ENCODE measurements at places on chromosomes 3 and 15.

DNA sequence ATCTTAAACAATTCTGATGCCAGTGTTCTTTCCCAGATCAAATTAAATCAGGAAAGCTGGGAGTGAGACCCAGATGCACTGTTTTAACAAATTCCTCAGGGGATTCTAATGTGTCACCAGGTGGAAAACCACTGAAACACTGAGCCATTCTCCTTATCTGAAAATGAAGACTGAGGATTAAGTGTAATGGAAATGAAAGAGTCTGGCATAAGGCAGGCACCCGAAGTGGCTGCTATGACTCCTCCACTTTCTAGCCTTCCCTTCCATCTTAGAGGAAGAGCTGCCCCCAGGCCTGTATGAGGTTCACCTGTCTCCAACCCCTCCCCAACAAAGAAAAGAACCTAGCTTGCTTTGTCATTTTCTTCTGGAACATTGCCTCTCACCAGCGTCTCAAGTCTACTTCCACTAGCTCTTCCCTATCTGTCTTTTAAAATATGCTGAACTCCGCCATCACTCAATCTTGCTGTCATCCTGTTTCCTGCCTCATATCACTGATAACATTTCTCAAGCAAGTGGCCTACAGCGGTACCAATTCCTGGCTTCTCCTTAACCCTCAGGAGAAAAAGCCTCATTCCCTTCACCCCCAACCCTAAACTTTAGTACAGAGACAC lies 13.7 kb upstream of the ABHD2 start:
- DNase-seq: no peak

DNA sequence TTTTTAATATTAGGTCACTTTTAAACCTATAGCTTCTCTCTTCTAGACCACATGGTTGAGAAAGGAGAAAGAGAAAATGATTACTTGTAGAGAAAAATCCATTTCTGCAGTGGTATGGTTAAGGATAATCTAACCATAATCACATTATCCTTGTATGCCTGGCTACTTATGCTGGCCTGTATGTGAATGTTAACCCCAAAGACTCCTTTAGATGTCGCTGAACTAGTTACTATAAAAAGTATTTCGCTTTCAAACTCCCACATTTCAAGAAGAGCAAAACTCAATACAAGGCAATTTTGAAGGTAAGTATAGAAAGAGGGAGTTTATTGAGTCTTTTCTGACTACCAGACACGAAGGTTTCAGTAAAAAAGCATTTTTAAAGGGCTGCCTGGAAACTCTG lies 2.2 kb downstream of the KCTD6 start:
- no peak for DNase-seq

GRCh38 chr3:52787246-52787645 lies 7.3 kb upstream of the ITIH3 start:
- no peak for DNase-seq

GRCh38 chr3:119891944-119892721 lies 110.2 kb downstream of the NR1I2 start:
- peak; percentile 2 for DNase-seq

DNA sequence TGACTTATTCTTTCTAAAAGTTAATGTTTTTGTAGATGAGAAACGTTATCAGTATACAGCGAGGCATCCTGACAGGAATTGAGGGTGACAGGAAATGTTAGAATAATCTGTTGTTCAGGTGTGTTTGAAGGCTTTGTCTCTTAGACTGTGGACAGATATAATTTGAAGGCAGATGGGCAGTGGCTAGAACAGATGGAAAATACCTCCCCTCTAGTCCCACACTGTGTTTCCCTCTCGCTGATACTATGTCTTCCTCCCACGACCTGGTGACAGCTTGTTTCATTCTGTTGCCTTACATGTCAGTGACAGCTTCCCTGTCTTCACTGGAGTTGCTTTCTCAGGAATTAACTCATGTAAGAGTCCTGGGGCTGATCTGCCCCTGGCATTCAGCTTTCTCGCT lies 125.3 kb downstream of the MYRIP start:
- no peak for DNase-seq

DNA sequence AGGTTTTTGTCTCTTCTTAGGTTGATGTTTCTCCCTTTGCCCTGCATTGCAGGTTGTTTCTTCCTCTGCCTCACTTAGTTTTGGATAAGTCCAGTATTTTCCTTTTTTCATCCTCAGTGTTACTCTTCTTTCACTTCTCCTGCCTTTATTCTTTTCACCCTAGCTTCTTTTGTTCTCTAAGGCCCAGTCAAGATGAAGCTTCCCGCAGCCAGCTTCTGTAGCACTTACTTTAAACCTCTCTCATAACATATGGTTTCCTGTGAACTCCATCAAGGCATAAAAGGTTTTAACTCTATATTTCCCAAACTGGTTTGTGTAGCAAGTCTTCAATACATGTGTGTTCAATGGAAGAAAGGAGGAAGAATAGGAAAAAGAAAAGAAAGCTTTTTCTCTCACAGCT lies 54.1 kb downstream of the TP63 start:
- no peak for DNase-seq

DNA sequence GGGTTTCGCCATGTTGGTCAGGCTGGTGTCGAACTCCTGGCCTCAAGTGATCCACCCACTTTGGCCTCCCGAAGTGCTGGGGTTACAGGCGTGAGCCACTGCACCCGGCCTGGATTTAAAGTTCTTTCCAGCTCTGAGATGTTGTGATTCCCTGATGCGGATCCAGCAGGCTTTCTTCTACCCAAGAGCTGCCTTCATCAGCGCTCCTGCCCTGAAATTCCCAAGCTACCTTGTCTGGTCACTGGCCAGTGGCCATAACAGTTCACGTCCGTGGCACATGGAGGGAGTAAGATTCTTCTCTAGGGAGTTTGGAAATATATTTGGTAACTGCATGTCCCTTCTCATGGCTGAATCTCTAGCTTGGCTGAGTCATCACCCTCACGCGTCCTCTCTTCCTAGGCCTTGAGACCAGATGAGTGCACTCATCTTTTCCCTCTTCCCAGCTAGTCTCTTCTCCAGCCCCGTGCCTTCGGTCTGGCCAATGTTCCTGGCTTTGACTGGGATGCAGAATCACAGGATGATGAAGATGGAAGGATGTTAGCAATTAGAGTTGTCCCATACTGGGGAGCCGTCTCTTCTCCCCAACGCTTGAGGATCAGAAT lies 29.8 kb upstream of the APOD start:
- no peak for DNase-seq

GRCh38 chr3:190594171-190594570 lies 80.3 kb downstream of the IL1RAP start:
- DNase-seq: no peak

GRCh38 chr3:7787871-7788828 lies 713.5 kb upstream of the LMCD1 start:
- no peak for DNase-seq

- DNase-seq: no peak
Measured at GRCh38 chr3:15513116-15513515, 8.4 kb downstream of the COLQ start.

DNA sequence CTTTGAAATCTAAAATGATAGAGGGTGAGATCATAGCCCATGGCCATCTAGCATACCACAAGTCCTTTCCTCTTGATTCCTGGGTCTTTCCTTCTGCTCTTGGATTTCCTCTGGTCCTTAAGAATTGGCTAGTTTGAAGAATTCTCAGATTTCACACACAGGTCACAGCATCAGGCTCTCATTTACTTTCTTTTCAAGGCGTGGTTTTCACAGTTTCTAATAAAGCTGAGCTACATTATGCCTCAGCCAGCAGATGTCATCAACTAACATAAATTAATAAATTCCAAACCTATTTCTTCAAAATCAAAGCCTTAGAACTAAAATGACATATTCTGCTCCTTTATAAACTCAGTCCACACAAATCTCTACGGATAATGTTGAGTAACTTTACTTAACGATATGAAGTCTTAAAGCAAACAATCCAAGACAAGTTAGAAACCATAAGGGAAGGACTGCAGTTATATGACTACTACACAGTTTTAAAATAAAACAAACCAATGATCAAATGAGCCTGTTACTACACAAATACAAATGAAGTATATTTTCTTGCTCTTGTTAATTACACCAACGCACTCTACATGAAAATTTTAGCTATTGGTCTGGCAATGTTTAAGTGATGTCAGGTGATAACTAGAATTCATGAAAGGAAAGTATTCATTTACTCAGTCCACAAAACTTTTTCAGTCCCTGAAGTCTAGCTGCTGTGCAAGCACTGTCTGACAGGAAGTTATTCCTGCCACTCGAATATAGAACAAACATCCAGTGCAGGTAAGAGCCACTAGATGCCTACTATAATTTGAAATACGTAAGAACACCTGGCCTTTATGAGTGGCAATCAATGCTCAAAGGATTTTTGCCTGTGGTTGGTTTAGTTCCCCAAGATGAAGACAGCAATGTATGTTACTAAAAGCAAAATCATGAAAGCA lies 9.2 kb downstream of the CCDC14 start:
- no peak for DNase-seq

- no peak for DNase-seq
Measured at GRCh38 chr15:64813075-64813474, 12.4 kb downstream of the PIF1 start.

DNA sequence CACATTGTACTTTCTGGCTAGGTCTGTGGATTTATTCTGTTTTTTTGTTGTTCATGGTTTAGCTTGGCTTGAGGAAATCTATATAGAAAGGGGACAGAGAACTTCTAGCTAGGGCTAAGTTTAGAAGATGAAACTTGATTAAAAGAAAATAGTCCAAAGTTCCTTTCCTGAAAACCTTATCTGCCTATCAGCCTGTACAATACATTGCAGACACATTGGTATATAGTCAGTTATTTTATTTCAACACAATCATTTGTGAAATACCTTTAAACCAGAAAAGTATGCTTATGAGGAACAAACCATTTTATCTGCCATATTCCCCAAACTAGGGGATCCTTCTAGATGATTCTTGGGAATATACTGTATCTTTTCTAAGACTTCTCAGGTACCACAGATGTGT lies 147.3 kb upstream of the CGNL1 start:
- DNase-seq: no peak

DNA sequence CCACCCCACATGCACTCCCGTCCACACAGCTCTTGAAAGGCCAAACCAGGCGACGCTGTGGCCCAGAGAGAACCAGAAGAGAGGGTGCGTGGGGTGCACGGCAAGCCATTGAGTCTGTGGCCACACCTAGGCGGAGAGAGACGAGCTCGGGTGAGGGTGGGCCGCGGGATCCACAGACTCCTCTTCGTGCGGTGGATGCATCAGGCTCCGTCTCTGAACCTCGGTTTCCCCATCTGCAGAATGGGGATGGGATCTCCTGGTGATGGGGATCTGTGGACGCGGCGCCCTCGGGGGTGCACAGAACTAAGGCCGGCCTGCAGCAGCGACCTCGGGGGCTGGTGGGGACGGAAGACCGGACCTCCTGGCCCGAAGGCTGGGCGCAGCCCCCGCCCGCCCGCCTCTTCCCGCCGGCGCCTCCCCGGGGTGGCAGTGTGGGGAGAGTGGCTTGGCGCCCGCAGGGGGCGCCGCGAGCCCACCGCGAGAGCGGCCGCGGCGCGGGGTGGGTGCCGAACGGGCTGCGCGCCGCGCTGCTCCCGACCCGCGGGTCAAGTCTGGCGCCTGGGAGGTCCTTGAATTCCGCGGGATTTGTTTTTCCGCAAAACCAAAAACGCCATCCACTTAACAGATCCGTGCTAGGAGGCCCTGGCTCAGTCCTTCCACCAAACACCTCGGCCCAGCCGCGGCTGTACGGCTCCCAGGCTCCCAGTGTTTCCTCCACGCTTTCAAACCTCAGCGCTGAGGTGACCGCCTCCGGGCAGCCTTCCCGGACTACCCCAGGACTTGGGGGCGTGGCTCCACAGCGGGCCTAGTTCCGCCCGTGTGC lies 13.2 kb upstream of the ADPGK start:
- DNase-seq: no peak

DNA sequence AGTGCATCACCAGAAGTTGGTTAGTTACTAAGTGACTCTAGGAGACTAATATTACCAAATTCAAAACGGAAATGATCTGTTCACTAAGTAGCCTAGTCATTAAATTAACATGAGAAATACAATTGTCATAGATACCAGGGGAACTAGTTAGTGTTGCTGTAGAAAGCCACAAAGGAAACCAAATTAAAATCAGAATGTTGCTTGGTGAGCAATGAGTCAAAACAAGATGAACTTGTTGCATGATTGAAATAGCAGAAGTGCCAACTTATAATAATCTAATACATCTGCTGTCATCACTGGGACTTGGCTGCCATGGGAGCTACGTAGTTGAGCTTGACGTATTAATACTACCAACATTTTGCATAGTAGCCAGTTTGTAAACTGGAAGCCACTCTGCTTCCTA lies 458.1 kb downstream of the DIPK2A start:
- no peak for DNase-seq

- DNase-seq: no peak
Measured at GRCh38 chr3:126872701-126873342, 110.1 kb upstream of the PLXNA1 start.

DNA sequence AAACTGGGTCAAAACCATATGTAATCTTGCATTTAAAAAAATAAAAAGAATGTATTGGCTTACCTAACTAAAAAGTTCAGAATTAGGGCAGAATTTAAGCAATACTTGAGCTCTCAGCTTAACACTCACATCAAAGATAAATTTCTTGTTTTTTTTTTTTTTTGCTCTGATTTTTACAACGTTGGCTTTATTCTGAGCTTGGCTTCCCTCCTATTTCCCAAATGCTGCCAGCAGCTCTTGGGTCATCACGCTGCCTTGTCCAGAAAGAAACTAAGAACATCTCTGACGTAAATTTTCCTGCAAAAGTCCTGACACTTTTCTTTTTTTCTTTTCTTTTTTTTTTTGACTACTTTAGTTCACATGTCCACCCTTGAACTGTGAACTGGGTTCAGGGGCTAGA lies 150.6 kb upstream of the TGFBR2 start:
- no peak for DNase-seq

DNA sequence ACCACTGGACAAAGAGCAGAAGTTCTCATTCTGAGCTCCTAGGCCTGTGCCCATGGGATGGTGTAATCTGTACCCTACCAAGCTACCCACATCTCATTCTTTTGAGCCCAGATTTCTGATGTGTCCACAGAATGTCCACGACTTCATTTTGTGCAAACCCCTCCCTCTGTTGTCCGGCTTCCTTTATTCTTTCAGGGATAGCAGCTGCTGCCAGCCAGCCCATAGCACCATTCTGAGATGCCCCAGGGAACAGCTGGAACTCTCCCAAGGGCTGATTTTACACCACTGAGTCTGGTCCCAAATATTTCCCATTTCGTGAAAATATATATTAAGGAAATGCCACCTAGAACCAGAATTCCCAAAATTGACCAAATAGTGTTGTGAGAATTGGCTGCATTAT lies 236.6 kb downstream of the SATB1 start:
- DNase-seq: no peak

GRCh38 chr3:100024520-100025303 lies 89.6 kb downstream of the FILIP1L start:
- DNase-seq: no peak

DNA sequence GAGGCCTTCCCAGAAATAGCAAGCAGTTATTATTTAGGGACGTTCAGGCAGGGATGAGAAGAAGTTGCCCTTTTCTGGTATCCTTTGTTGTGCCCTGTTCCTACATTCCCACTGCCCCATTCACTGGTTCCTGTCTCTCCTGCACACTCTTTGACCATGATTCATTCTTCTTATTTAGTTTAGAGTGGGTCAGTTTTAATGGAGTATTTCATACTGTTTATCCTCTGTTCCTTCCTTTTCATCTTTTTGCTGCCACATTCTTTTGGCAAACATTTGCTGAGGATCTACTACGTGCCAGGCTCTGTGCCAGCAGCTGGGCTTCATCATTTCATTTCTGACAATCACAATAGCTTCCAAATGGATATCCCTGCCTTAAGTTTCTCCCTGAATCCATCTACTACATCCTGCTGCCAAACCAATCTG lies 11.8 kb upstream of the EID1 start:
- no peak for DNase-seq

All from stimulated activated CD8-positive, alpha-beta memory T cell treated with anti-CD3 and anti-CD28 coated beads, Interleukin-2, amount 100 ng/mL, for 1 hour (primary cell).